ENCODE measurements at places on chromosomes 5 and 9.

- peak; percentile 10 for DNase-seq
Measured at GRCh38 chr9:83544002-83544698, 5.9 kb upstream of the FRMD3 start.

DNA sequence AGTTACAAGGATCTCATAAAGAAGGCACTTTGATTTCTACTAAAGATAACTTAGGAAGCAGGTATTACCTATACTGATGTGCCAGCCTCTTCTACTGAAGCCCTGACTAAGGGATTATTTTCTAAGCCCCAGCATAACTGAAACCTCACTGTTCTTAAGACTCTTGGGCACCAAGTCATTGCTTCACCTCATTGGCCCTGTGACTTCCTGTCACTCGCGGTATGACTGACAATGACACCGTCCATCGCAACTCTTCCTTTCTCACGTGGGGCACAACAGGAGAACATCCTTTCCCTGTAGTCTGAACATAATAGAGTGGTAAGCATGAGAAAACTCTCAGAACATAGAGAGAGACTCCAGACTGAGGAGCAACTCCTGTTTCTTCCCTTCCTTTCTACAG lies 6.4 kb downstream of the OR2V2 start:
- no peak for DNase-seq

GRCh38 chr5:149924486-149924885 lies 20.1 kb downstream of the PDE6A start:
- no peak for DNase-seq

DNA sequence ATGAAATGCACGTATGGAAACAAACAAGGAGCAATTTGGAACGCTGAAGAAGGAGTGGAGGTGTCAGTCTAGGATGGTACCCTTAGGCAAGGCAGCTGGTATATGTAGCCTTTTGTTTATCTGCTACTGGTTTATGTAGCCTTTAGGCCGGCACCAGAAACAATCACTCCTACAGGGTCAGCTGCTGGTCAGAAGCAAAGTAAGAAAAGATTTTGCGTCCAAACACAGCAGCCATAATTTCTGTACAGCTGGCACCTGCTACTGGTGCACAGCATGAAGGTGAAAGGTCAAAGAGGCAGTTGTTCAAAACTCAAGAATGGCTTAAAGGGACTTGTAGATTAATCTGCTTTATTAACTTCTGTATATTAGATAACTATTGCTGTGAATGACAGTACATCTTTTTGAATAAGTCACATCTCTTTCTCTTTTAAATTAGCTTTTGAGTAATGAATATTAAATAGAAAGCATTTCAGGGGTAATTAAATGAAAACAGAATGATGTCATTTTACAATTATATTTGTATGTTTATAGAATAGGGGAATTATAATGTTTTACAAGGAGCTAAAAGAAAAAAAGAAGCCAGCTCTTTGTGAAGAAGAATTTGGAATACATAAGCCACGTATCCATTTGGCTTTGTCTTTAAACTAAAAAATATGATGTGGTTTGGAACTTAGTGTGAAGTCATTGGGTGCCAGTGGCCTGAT lies 33.1 kb upstream of the TLX3 start:
- DNase-seq = no peak

GRCh38 chr9:35366627-35367026 lies 123.3 kb upstream of the RUSC2 start:
- DNase-seq = no peak

- DNase-seq = peak; percentile 2
Measured at GRCh38 chr5:159003045-159004030, 96.4 kb downstream of the EBF1 start.

GRCh38 chr5:80239680-80240367 lies 16.0 kb downstream of the SERINC5 start:
- no peak for DNase-seq

- no peak for DNase-seq
Measured at GRCh38 chr9:33131790-33132772, 35.1 kb downstream of the B4GALT1 start.

DNA sequence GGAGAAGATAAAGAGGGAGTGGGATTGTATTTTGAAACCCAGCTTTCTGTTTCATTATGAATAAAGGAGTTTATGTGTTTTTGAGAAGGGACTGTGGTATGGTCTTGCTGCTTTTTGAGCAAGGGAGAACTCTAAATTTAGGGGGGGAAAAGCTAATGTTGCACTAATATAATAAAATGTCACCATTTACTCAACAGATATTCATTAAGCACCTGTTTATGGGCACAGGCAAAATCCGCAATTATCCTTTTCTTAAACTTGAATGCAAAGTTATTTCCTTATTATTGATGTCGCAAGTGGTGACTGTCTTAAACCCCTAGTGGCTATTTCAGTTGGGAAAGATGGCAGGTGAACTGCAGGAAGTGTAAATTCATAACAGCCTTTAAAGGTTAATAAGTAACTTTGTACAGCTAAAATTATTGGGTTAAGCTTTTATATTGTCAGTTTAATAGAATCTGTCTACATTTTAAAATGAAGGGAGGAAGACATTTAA lies 1.5 kb downstream of the CDC42SE2 start:
- peak; percentile 63 for DNase-seq

DNA sequence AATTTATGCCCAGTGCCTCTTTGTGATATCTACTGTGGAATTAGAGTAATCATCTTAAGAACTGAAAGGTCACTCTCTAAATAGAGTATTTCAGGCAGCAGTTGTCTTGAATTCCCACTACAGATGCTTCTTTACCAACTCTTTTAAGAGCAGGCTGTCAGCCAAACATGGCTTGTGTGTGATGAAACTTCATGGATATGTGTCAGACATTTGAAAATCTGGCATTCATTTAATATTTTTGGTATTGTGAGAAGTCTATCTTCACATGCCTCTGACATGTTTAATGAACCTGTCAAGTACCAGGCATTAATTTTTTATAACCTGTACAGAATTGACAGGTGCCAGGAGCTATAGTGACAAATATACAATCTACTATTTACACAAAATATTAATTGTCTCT lies 318.6 kb downstream of the CDH9 start:
- no peak for DNase-seq

All from CD4-positive, alpha-beta T cell treated with Interleukin-2 at 100 ng/mL for 4 hours (primary cell).